Right forelimb (tissue), 1 donor: ENCODE measurements at places on chromosomes 6 and 20.

GRCh38 chr6:154974485-154975149 lies 20.5 kb upstream of the TIAM2 start:
- no peak for DNase-seq

GRCh38 chr6:10441004-10441654 lies 26.3 kb upstream of the TFAP2A start:
- DNase-seq = no peak

DNA sequence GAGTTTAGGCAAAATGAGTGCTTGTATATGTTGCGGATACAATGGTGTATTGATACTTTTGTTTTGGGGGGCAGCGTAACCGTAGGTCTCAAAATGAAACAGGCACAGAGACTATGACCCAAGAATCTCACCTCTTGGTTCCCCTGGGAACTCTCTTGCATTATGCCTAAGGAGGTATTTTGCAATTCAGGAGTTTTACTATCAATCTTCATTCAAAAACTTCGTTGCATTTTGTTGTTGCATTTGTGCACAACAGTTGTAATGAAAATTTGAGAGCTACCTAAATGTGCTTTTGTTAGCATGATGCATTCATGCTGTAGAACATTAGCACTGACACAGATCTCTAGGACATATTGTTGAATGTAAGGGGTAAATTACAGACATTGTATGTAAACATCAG lies 18.2 kb downstream of the VTA1 start:
- DNase-seq = no peak

- no peak for DNase-seq
These were observed 45.9 kb upstream of the CARMIL1 start for GRCh38 chr6:25233226-25233625.

GRCh38 chr6:82608781-82609180 lies 245.2 kb downstream of the TPBG start:
- no peak for DNase-seq

DNA sequence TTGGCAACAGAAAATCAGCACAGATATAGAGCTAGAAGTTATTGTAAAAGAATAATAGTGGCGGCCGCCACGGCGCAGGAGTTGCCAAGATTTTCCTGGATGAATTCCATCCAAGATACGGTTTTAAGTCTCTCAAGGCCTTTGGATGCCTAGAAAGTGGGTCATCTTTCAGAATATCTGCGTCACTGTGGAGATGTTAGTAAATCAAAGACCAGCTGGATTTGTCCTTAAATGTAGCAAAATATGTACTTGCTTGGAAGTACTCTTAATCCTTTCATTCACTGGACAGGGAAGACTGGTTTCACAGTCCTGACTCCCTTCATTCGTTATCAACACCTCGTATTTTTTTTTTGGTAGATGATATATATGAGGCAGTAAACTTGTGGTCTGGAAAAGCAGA lies 83.0 kb downstream of the SLC22A3 start:
- peak; percentile 66 for DNase-seq

DNA sequence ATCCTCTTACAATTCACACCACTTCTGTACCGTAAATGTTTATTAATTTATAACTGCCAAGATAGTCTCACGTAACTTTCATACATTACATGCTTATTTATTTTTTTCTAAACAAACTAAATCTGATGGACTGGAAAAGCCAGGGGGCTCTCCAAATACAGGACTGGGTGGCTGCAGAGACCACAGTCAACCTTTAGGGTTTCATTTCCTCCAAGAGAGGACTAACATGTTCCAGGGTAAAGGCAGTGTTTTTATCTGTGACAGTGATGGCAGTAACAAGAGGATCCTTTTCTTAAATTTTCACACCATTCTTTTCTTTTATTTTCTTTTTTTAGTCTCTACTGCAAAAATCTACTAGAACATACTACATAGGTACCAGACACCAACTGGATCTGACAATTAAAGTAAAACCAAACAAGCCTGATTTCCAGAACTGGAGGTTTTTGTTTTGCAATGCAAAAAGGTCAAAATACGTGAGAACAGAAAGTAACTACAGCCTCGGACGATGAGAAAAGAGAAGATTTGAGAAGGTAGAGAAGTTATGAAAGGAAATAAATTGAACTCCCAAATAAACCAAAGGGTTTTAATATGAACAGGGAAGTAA lies 1.2 kb downstream of the LMBRD1 start:
- DNase-seq = no peak
